GM13977 (cell line): ENCODE measurements at places on chromosomes 2 and 18.

GRCh38 chr2:219042750-219043149 is 1.4 kb upstream of the CFAP65 start:
- DNase-seq = no peak

- no peak for DNase-seq
These were observed 28.7 kb upstream of the ATP8B1 start for GRCh38 chr18:57831597-57832377.

- no peak for DNase-seq
These were observed 266 bp downstream of the KDM3A start for GRCh38 chr2:86441392-86441881.

- no peak for DNase-seq
These were observed 52.4 kb upstream of the PTMA start for GRCh38 chr2:231655894-231656293.

GRCh38 chr2:208371634-208371935 is 35.0 kb upstream of the PTH2R start:
- DNase-seq = no peak

- DNase-seq = no peak
These were observed 43.9 kb upstream of the NEMP2 start for GRCh38 chr2:190578158-190579057.

GRCh38 chr18:72692086-72692485 is 147.9 kb upstream of the CBLN2 start:
- DNase-seq = no peak

GRCh38 chr18:22378672-22379282 is 38.9 kb downstream of the CTAGE1 start:
- no peak for DNase-seq

- DNase-seq = no peak
These were observed 61.6 kb upstream of the RAB27B start for GRCh38 chr18:54766634-54767033.

- DNase-seq = no peak
These were observed 150.6 kb downstream of the AGPS start for GRCh38 chr2:177543007-177543760.

GRCh38 chr2:175342085-175342484 is 160.6 kb upstream of the ATP5MC3 start:
- no peak for DNase-seq

DNA sequence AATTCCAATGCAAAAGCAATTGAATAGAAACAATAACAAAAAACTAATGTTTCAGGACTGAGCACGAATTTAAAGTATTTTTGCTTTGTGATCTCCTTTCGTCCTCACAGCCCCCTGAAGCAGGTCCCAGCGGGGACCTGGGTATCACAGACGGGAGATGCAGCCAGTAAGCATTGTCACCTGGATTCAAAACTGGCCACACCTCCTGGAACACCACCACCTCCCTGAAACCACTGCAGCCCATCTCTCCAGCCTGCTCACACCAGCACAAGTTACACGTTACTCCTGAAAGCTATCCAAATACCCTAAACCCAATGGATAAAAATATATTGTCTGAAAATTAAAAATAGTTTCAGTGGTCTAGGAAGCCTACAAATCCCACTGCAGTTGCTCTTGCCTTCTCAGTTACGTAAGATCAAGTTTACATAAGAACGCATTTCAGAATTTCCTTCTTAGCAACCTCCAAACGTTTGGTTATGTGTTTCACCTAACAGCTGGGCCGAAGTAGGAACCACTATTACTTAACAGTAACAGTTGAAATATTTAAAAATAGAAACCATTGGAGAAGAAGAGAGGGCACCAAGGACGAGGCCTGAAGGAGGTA is 178.0 kb downstream of the HDAC4 start:
- DNase-seq = no peak

- no peak for DNase-seq
These were observed 98.0 kb downstream of the PTPN4 start for GRCh38 chr2:119857742-119858141.

DNA sequence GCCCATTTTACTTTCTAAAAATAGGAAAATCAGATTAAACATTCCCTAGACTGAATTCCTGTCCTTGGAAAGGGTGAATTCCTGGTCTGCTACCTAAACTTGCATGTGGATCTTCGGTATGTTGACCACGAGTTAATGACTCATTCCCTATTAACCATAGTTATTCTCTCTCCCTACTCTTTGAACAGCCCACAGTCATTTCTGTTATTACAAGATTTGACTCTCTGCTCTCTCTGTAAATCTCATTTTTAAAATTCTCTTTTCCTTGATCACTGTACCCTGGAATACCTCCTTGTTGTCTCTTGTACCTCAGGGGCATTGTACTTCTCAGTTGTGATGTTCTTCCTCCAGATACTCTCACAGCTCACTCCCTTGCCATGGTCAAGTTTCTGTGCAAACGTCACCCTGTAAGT is 92.0 kb upstream of the GULP1 start:
- DNase-seq = no peak

DNA sequence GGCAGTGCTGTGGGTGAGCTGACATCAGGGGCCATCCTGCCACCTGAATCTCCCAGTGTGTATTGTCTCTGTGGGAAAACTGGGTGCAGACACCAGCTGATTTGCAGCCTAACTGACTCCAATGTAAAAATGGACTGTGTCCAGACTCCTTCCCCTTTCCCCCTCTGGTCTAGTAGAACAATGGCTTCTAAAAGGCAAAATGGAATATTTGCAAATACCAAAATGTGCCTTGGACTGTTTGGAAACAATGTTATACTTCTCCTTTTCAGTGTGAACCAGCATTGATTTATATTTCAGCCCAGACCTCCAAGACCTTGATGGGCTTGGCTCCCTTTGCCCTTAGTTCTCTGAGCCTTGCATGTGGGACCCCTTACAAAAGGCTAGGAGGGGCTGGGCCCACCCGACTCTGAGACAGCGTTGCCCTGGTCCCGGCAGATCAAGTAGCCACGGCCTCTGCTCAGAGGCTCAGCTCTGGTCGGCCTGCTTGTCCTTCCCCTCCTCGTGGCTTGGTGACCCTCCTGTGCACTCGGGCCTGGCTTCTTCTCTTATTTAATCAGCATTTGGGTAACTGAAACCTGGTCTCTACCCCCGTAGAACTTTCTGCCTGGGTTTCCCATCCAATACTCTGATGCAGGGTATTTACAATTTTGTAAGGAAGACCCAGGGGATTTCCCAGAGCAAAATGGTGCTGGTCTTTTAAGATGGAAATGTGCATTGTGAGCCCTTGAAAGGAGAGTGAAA is 18.0 kb upstream of the ACKR3 start:
- DNase-seq = no peak

GRCh38 chr18:78090584-78090983 is 840.9 kb downstream of the GALR1 start:
- DNase-seq = no peak

GRCh38 chr18:58998401-58999203 is 133.9 kb downstream of the ZNF532 start:
- DNase-seq = no peak

- no peak for DNase-seq
These were observed 85.8 kb downstream of the SH3RF3 start for GRCh38 chr2:109214651-109215371.

DNA sequence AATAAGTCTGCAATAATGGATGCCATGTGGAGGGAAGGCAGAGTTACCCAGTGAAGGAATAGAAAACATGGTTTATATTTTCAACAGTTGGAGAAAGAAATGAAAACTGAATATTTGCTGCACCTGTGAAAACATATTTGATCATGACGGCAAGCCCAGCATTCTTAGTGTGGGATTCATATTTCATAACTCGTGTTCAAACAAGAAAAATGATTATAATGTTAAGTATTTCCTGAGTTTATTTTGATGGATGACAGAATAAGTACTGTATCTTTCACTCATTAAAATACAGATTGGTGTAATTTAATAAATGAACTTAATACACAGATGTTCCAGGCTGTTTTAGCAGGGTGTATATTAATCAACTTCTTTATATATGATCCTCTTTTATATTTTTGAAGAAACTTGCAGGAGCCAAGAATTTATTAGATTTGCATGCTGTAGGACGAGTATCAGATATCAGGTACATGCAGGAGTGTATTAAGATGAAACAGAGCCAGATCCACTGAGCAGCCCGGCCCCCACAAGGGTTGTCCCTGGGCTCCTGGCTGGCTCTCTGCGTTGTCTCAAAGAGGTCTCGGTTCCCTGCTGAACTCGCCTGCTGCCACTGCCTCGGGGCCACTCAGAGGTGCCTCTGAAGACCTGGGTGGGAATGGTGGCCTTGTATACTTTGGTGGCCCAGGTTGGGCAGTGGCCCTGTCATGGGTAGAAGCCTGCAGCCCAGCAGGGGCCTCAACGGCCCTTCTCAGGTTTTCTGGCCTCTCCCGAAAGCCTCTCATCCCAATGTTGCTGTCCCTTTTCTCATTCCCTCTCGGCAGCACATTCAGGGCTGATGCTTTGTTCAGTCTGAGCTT is 95.0 kb upstream of the LDAH start:
- DNase-seq = no peak

GRCh38 chr2:109659396-109660045 is 45.4 kb downstream of the SOWAHC start:
- no peak for DNase-seq

- DNase-seq = no peak
These were observed 291.2 kb upstream of the DDX18 start for GRCh38 chr2:117523267-117523666.
